ENCODE measurements at places on chromosomes 7 and 10.

DNA sequence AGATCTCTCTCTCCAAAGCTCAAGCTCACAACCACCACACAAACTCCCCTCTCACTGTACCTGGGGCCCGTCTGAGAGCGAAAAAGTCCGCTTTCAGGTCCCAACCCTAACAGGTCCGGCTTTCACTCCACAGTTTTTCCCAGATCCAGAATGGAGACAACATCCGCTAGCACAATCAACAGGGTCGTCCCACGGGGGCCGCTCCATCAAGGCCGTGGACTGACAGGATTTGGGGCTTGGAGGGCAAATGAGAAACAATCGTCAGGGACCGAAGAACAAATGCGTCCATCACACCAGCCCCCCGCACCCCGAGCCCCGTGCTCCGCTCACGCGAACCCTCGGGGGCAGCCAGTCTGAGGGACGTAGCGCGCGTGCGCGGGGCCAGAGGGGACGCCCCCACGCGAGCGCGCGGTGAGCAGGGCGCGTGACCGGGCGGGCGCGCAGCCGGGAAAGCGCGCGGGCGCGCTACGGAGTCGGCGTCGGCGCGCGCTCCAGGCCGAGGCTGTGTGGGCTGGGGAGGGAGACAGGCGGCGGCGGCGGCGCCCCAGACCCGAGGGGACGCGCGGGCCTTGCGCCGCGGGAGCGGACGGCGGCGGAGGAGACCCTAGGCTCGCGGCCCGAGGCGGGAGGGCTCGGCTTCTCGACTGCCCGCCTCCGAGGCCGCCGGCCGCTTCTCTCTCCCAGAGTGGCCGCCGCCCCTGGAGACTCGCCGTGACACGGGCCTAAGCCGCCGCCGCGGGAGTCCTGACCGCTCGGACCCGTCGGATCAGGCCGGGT, at the start of gene SLK:
SLK (plus strand) TSS at position 470 of the 777 bp plus-strand sequence. CDS start 606 bp downstream, outside the sequence.
- DNase-seq = peak; percentile 77

- no peak for DNase-seq
Observed at GRCh38 chr10:8688881-8689280, 634.4 kb downstream of the GATA3 start.

- no peak for DNase-seq
Observed at GRCh38 chr7:107194052-107194451, 25.2 kb downstream of the HBP1 start.

GRCh38 chr7:832167-832967, at the start of gene SUN1:
TSS of gene SUN1 (plus strand) at chr7:832476. CDS start at chr7:832525, 49 bp downstream.
- peak; percentile 54 for DNase-seq

DNA sequence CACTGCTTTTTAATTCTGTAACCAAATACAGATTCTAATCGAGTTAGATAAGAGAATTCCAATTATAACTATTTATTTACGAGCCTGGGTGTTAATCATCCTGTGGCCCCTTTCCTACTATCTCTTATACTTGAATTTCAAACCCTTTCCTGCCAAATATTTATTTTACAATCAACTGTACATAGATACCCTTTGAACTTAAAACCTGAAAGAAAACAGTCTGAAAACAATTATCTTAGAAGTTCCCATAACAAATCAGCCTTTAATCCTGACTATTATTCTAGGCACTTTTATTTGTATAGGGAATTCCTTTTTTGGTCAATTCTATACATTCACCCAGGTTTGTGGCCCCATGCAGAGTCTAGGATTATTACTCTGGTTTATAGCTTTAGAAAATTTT, 10.6 kb upstream of the GPR37 start:
- no peak for DNase-seq

GRCh38 chr10:49275896-49276295, 23.1 kb upstream of the C10orf71 start:
- no peak for DNase-seq

GRCh38 chr10:53682458-53682857, 909.9 kb upstream of the MBL2 start:
- no peak for DNase-seq

GRCh38 chr7:88071994-88072714, 138.1 kb downstream of the ADAM22 start:
- peak; percentile 7 for DNase-seq

DNA sequence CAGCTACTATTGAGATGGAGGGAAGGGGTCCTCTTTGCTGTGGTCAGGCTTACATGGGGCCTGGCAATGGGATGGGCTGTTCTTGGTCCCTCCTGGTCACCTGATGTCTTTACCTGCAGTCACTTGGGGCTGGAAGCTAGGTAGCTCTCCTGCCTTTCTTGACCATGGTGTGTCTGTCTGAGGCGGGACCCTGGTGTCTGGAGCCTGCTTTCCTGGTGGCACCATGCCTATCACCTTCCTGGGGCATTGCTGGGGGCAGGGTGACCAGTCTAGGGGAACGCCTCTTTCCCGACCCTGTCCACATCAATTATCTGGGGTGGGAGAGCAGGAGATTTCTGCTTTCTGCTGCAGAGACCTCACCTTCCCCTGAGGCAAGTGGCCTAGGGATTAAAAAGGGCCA, 55.6 kb downstream of the ARHGAP22 start:
- DNase-seq = no peak

GRCh38 chr7:37035631-37036030, 311.3 kb upstream of the AOAH start:
- DNase-seq = no peak

- DNase-seq = no peak
Observed at GRCh38 chr7:36985866-36986400, 261.6 kb upstream of the AOAH start.

GRCh38 chr7:151736403-151736909, 140.5 kb downstream of the PRKAG2 start:
- no peak for DNase-seq

DNA sequence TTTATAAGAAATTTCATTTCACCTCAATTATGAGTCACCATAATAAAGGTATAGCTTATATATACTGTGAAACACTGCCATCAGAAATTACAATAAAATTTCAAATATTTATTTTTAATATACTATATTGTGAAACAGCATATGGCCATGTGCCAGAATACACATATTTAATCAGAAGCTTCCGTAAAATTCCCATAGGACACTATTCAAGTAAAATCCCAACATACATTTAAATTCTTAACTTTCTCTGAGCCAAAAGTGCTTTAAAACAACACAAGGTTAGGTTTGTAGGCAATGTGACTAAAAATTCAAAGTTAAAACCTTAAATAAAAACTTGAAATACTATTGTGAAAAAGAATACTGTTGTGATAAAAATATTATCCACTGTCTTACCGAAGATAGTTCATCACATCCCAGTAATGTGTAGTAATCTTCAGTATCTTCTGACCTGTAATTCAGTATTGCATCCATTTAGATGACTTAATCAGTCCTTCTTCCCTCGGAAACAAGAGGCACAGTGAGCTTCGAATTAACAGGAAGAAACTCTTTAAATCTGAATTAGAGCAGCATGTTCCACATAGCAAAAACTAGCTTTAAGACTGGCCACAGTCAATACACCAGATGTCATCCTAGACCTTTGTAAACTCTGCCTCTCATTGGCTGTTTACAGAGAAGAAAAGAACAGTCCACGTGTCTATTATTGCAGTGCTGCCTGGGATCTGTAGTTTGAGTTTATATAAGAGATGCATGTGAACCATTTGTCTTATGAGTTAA, at the start of gene DNAJC12:
DNAJC12 (minus strand) TSS at position 648 of the 774 bp plus-strand sequence; CDS start at position 471, 177 bp downstream.
- no peak for DNase-seq

DNA sequence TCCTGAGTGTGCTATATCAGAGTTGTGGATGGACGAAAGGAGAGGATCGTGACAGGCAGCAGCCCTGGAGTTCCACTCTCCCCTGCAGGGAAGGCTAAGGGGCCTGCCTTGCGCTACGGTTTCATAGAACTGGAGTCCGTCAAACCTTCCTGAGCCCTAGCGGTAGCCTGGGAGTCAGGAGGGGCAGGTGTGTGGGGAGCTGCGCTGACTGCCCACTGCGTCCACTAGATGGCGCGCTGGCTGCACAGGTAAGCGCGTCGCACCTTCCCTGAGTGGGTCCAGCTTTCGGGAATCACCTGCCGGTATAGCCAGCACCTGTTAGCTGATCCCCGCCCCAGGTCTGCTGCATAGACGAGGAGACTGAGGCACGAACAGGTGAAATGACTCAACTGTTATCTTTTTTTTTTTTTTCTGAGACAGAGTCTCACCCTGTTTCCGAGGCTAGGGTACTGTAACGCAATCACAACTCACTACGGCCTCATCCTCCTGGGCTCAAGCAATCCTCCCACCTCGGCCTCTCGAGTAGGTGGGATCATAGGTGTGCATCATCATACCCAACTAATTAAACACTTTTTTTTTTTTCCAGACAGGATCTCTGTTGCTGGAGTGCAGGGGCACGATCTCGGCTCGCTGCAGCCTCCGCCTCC, 20.2 kb upstream of the BAIAP2L1 start:
- peak; percentile 73 for DNase-seq

DNA sequence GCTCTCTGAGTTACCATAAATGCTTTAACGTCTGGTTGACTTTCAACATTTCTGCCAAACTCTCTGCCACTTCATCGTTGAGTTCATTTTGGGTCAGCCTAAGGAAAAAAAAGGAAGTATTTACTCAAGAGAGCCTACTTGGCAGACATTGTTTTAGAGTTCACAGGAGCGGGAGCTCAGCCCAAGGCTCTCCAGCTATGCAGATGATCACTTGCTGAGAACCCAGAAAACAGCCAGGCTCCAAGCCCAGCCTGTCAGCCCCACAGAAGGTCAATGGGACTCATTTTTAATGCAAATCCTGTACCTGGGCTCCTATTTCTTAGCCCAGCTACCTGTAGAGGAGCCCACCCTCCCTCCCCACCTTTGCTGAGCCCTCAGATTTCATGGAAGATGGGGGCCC, 45.5 kb downstream of the NOD1 start:
- no peak for DNase-seq

DNA sequence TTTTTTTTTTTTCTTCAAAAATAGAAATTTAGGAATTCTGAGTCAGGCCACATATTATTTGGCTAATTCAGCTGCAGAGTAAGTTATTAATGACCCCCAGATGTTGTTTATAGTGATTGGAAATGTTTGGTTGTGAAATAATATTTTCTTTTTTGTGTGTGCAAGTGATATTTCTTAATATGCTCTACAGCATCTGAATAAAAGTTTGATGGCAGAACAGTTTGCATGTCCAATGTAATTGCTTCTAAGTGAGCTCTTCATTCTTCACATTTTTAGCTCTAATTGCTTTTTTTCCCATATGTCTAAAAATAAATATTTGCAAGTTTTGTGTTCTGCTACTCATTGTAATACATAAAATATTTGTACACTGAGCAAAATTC, 116.0 kb downstream of the ARID5B start:
- DNase-seq = no peak

- DNase-seq = no peak
Observed at GRCh38 chr7:18570890-18571478, 75.4 kb downstream of the HDAC9 start.

DNA sequence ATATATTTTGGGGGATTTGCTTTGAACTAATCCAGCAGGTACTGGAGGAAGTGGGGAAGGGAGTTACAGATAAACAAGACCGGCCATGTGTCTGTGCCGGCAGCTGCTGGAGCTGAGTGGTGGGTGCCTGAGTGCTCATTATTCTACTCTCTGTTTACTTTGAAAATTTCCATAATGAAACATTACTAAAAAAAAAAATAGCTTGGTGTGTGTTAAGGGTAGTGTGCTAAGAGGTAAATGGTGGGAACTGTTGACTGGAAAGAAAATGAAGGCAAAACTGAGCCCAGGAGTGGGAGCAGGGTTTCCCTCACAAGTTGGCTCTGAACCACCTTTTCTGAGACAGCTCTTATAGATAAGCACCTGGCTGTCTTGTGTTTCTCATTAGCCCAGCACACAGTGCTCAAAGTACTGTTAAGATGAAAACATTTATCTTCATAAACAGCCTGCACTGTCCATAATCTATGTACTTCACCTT, 50.6 kb downstream of the PARD3 start:
- no peak for DNase-seq

DNA sequence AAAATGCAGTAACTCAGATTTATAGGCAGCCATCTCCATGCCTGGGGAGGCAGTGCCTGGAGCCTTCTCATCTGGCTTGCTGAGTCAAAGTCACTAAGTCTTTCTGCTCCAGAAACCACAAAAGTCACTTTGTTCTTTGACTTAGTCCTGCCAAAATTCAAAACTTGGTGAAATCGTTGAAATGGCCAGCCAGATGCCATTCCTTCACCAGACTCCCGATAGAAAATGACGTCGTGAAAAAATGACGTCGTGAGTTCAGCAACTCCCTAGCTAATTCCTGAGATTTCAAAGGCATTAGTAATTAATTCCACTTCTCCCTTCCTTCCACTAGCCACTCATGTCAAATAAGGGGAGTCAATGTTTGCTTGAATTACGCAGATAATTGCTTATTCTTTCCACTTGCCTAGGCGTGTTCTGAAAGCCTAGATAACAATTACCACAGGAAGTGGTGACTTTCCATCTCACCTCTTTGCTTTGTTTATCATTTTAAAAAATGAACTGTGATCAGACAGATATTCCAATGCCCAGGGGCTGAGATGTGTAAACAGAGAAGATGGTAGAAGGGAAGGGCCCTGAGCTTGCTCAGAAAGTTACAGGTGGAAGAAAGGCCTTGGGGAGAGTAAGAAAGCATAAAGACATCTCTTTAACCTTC, 48.5 kb upstream of the OSBPL3 start:
- DNase-seq = no peak

- no peak for DNase-seq
Observed at GRCh38 chr7:7399707-7400106, 136.0 kb downstream of the COL28A1 start.

DNA sequence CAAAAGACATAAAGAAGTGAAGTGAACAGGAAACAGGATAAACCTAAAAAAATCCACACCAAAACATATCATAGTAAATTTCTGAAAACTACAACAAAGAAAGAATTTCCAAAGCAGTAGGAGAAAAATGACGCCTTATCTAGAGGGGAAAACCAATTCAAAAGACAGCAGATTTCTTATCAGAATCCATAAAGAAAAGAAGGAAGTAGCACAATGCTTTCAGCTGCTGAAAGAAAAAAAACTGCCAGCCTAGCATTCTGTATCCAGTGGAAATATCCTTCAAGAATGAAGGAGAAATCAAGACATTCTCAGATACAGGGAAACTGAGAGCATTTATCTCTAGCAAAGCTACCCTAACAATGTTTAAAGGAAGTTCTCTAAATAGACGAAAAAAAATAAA, 37.8 kb downstream of the PDLIM1 start:
- DNase-seq = no peak

GRCh38 chr10:6348096-6348874, 145.6 kb downstream of the PFKFB3 start:
- DNase-seq = peak; percentile 50

- DNase-seq = no peak
Observed at GRCh38 chr10:125039354-125039769, 97.4 kb downstream of the ZRANB1 start.

DNA sequence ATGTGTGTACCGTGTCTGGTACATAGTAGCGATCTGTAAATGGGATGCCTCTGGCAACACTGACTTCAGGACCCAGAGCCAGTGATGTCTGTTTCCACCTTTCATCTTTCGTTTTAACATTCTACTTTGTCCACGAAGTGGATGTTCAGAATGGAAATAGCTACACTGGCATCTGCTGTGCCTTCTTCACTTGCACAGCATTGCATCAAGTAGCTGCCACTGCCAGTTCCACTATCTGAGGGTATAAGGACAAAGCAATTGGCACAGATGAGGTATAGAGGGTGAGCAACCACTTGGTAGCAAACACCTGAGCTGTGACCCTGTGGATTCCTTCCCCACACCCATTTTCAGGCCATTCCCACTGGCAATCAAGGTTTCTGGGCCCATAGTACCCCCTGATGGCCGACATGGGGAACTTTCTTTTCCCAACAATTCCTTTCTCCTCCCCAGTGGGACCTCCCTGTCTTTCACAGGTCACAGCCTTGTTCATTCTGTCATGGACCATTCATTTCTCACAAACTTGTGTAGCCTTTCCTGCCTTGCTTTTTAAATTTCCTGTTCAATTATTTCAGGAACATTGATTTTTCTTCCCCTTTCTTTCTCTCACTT, 4.0 kb downstream of the ITGA8 start:
- no peak for DNase-seq
